ENCODE measurements at places on chromosomes 4 and X.

- no peak for DNase-seq
These were observed 131.7 kb downstream of the REPS2 start for GRCh38 chrX:17078031-17078720.

GRCh38 chr4:78379040-78379439 is 172.5 kb upstream of the ANXA3 start:
- DNase-seq = no peak

DNA sequence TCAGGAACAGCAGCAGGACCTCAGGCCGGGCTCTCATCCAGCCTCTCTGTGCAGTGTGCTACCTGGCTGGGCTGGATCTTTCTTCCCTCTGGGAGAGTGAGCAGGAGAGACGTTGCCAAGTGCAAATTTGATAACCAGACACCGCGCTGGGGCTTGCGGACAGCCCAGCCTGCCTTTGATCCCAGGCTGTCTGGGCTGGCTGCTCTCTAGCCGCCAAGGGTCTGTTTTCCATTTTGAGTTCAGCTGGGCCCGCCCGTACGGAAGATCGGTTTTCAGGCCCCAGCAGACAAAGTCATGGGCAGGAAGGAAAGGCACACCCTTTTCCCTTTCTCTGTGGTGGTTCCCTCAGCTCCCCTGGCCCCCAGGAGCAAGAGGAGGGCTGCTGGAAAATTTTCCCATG is 90.2 kb downstream of the CPZ start:
- DNase-seq = no peak

- no peak for DNase-seq
These were observed 1882.9 kb upstream of the AGA start for GRCh38 chr4:179325181-179325580.
